CD4-positive, alpha-beta T cell treated with Interleukin-12 subunit alpha and Interleukin-12 subunit beta, for 1 hour (primary cell): ENCODE measurements at places on chromosomes 7 and 10.

DNA sequence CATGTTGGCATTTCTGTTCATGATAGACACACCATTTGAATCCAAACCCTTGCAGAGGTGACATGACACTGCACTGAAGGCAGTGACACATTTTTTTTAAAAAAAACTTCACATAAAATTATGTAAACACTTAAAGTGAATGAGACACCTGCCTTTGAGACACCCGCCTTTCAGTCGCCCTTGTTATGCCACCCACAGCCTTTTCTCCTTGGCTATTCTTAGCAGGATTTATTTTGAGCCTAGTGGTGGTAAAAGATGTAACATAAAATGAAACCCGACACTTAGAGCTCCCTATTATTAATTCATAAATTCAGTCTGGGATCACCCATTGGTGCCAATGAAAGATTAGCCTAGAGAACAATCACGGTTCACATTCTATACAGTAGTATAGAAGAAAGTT lies 161.3 kb downstream of the DYNC1I1 start:
- no peak for DNase-seq

DNA sequence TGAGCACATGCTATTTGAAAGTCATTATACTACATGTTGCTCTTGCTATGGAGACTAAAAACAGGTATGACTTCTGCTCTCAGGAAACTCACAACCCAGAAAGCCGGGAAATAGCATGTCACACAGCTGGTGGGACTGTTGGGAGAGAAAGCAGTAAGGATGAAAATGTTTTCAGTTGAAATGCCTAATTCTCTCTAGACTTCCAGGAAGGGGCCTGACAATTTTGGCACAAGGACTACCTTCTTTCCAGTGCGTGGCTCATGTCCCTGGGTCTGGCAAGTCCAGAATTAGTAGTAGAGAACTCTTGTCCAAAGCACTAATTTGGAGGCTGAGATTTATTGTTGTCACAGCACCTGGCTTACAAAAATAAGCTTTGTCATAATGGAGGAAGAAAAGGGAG lies 567.6 kb downstream of the LRMDA start:
- DNase-seq = no peak

DNA sequence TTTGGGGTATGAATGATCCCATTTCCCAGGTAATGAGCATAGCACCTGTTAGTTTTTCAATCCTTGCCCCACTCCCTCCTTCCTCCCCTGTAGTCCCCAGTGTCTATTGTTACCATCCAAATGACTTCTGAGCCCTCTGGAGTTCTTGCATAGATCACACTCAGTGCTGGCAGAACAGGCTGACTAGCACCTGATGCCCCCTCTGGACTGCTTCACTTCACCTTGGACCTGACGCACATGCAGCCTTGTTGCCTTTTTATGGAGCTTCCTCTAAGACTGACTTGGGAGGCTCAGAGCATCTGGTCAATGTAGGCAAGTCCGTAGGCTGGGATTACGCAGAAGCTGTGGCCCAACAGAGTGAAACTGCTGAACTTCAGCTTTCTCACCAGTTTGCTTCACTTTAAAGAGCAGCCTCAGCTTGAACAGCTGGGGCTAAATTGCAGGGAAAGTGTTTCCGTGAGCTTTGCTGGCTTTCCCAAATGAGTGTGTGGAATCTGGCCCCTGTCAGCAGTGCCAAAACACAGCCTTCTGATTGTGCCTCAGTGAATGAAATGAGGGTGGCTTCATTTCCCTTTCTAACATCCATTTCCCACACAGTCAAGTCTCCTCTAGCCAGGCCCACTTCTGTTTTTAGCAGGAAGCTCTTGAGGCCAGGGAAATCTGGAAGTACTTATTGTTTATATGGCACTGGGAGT lies 48.5 kb downstream of the NXPH1 start:
- DNase-seq = no peak

DNA sequence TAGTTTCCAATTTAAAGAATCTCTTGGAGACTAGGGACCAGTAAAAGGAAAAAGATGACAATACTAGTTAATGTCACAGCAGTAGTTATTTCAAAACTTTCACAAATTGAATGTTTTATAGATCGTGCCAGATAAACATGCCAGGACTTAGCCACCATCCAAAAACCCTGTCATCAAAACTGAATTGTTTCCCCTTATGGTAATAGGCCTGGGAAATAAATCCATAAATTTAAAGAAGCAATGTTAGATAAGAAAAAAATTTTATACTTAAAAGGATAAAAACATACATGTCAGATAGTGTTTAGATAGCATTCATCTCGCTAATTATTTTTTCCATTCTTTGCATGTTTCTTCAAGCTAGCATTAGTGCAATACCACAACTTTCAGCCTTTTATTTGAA lies 71.2 kb downstream of the SUGCT start:
- no peak for DNase-seq

DNA sequence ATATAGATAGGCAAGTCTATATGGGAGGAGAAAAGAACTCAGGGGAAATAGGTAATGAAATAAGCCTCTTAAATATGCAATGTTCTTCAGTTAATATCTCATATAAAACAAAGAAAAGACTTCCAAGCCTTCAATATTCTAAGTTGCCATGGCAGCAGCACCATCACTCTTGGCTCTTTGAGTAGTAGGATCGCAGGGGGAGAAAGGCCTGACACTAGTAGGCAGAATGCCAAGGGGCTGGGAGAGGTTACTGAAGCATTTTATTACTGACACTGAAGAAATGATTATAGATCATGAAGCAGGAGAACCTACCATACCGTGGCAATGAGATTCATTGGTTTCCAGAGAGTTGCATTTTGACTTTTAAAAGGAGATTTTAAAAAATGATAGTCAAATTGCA lies 193.9 kb downstream of the NXPH1 start:
- DNase-seq = no peak

DNA sequence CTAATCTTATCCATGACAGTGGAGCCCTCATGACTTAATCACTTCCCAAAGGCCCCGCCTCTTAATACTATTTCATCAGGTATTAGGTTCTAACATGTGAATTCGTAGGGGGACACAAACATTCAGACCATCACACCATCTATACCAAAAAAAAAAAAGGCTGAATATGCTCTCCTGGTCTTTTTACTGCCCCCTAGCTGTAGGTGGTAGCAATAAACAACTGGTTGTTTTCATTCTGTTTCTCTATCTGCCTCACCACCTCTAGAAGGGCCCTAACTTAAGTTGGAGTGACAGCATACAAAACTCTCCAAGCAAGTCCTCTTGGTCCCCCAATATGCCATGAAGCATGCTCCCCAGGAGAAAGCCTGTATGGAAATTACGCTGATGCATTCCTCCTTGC lies 94.1 kb downstream of the GRM8 start:
- no peak for DNase-seq

DNA sequence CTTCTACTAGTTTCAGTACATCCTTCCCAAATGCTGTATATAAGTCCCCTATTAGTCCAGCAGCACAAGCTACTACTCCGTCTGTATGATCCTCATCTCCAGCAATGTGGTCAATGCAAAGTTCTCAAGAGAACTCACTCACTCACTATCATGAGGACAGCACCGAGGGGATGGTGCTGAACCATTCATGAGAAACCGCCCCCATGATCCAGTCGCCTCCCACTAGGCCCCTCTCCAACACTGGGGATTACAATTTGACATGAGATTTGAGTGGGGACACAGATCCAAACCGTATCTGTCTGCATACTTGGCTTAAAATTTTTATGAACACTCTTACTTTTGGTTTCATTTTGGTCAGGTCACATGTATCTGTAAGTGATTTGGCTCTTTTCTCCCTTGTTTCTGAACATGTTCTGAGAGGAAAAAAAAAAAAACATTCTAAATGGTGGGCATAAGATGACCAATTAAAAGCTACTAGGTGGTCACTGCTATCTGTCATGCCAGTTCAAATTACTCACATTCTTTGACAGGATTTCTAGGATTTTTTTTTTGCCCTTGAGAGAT lies 60.1 kb downstream of the ZNF783 start:
- DNase-seq = no peak

- DNase-seq = no peak
Measured at GRCh38 chr10:34699904-34700517, 115.1 kb downstream of the PARD3 start.

DNA sequence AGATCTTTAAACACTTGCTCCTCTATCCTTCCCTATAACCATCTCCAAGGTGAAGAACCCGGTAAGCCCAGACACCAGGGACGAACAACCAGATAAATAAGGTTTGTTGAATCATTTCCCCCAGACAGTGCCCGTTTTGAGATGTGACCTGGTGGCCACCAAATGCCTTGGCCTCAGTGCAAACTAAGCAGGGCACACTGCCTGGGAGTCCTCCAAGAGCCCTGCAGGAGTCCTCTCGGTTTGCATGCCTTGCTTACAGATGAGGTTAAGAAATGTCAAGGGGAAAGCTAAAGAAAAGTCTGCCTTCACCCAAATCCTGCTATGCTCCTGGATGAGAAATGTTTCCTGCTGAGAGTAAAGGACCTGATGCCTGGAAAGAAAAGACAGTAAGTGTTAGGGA lies 31.6 kb downstream of the SLIT1 start:
- no peak for DNase-seq

- DNase-seq = no peak
Measured at GRCh38 chr10:24009736-24010135, 199.2 kb upstream of the KIAA1217 start.

DNA sequence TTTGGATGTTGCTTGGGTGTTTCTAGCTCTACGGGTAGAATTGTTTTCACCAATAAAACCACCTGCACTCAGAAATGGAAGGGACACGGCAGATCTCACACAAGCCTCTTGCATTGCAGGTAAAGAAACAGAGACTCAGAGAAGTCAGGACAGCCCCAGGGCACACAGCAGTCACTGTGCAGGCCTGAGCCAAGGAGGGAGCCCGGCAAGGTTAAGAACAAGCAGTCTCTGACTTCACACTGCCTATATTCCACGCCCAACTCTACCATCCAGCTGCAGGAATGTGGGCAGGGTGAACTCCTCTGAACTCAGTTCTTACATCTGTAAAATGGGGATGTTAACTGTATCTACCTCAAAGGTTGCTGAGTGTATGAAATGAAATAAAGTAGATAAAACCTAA lies 15.4 kb downstream of the CHST15 start:
- no peak for DNase-seq

DNA sequence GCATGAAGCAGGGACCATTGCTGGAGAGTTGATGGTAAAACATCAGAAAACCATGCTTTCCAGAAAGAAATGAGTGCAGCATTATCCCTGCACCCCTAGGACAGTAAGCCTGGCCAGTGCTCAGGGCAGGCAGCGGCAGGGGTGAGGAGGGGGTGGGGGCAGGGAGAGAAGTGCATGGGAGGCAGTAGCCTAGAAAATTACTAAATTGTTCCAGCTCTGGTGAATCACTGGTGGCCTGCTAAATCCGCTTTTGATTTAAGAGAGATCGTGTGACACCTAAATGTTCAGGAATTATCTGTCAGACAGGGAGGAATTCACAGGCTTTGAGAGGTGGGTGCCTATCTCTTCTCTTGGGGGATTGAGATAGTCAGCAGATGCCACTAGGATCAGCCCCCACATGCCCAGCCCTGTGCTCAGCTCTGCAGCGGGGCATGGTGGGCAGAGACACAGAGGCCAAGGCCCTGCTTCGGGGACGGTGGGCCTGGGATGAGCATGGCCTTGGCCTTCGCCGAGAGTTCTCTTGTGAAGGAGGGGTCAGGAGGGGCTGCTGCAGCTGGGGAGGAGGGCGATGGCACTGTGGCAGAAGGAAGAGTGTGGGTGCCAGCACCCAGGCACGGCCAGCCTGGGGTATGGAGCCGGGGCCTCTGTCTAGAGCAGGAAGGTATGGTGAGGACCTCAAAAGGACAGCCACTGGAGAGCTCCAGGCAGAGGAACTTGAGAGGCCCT lies 5.0 kb upstream of the AQP1 start:
- no peak for DNase-seq

DNA sequence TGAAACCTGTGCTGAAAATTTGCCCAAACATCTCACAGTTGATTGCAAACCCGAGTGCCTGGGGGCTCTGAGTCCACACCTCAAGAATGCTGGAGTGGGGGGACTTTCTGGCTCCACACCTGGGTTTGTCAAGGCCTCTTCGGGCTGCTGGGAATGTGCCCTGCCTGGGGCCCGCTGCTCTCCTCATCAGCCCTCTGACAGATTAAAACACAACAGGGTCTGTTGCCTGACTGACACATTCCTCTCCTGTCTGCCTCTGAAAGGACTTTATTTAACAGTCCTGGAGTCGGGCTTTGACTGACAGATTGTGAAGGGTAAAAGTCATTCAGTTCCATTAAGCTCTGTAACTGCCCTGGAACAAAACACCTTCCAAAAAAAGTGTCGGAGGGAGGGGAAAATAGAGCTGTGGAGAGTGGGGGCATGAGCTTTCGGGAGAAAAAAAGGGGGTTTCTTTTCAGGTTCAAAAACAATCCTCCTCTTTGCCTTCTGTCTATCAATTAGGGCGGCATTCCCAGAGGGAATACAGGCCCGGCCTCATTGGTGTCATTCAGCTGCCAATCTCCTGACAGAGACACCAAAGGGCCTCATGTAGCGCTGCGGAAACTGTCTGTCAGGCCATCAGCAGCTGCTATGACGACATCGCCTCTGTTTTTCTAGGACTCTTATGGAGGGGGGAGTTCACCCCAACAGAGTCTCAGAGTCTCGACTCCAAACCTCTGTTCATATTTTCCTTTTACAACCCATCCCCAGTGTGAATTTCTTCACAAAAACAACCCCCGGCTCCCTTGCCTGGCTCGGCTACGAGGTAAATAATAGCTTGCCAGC lies 398.8 kb upstream of the NFE2L3 start:
- DNase-seq = no peak

DNA sequence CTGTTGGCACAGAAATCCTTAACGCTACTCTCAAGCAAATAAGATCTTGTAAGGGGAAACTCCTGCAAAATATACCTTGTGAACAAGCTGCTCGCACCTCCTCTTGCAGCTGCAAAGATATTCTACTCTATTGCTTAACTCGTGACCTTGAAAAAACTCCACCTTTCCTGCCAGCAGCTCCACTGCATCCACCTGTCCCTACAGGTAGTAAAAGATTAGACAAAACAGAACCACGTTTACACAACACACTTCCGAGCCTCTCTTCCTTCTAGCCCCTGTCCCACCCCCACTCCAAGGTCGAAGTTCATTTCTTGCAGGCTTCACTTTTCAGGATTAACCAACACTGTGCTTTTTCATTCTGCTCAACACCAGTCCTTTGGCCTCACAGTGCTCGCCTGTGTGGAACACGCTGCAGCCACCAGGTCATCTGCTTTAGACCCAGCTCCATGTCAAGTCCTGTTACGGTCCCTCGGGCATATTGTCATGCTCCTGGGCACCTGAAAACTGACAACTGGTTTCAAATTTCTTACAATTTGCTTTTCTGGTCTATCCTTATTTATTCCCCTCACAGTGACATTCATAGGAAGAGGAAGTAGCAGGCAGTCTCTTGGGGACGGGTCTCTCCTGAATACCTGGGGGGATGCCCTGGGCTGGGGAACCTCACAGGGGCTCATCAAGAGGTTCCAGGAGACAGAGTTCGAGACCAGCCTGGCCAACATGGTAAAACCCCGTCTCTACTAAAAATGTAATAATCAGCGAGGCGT lies 165.8 kb upstream of the KLF14 start:
- no peak for DNase-seq

- no peak for DNase-seq
Measured at GRCh38 chr10:9301148-9301547, 1246.7 kb downstream of the GATA3 start.

- no peak for DNase-seq
Measured at GRCh38 chr10:93095225-93095624, 21.5 kb downstream of the CYP26A1 start.
